ENCODE measurements at places on chromosomes 1 and 21.

GRCh38 chr1:58895559-58896145 lies 111.8 kb upstream of the JUN start:
- peak; percentile 40 for DNase-seq

GRCh38 chr1:84020151-84020550 lies 21.2 kb upstream of the TTLL7 start:
- no peak for DNase-seq

GRCh38 chr1:155389826-155390225 lies 69.1 kb downstream of the RUSC1 start:
- no peak for DNase-seq

GRCh38 chr21:31484219-31484618 lies 140.2 kb upstream of the TIAM1 start:
- no peak for DNase-seq

- no peak for DNase-seq
Measured at GRCh38 chr1:171128463-171128862, 37.8 kb downstream of the FMO3 start.

GRCh38 chr1:37040773-37041172 lies 6.5 kb upstream of the GRIK3 start:
- DNase-seq, result no peak

DNA sequence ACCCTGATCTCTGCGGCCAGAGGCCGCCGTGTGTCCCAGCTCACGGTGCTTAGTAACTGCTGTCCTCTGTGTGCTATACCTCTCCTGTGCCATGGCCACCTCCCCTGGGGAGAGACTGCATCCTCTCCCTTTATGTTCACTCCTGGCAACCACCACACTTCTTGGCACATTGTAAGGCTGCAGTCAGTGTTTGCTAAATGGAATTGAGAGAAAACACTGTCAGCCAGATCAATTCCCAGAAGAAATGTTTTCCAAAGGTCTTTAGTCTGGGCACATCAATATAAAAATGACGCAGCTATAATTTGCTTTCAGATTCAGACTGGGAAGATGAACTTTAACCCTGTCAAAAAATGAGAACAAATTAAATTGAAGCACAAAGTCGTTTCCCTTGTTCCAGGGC lies 96.8 kb downstream of the BEND5 start:
- DNase-seq, result no peak

- no peak for DNase-seq
Measured at GRCh38 chr21:41927727-41928409, 25.9 kb downstream of the C2CD2 start.

GRCh38 chr21:41249476-41249875 lies 67.1 kb upstream of the FAM3B start:
- no peak for DNase-seq

DNA sequence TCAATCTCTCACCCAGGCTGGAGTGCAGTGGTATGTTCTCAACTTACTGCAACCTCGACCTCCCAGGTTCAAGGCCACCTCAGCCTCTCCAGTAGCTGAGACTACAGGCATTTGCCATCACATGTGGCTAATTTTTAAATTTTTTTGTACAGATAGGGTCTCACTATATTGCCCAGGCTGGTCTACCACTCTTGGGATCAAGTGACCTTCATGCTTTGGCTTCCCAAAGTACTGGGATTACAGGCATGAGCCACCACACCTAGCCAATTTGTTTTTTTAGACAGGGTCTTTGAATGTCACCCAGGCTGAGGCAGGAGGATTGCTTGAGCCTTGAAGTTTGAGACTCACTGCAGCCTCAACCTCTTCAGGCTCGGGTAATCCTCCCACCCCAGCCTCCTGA lies 10.2 kb upstream of the USP48 start:
- DNase-seq, result no peak

GRCh38 chr1:50027794-50028193 lies 4.0 kb upstream of the AGBL4 start:
- no peak for DNase-seq

- DNase-seq, result peak; percentile 68
Measured at GRCh38 chr1:71882637-71883036, 399.7 kb downstream of the NEGR1 start.

Data from NCI-H226 (cell line).